ENCODE measurements at places on chromosomes 4 and X. TPM values are rescaled to one million over a fixed set of nuclear protein-coding genes. Genes with fewer than 3 reads are reported as not detected.

BST1 gene
- total RNA-seq = 19.9 TPM

MAGEA12 gene
- under 0.01 TPM for total RNA-seq

CDKN2AIP gene
- total RNA-seq = 13.6 TPM

IBSP gene
- not detected for total RNA-seq

SPANXN3 gene
- total RNA-seq = not detected

CHIC1 gene
- total RNA-seq = 7.5 TPM

ADH7 gene
- not detected for total RNA-seq

HTN1 gene
- not detected for total RNA-seq

CXCL3 gene
- 18.5 TPM for total RNA-seq

AMTN gene
- not detected for total RNA-seq

NWD2 gene
- not detected for total RNA-seq

GABRB1 gene
- 0.18 TPM for total RNA-seq

All from smooth muscle cell of bladder (primary cell).